ENCODE measurements at places on chromosomes 12 and 14.
A peak's percentile ranks its signal among the peaks of the same experiment; 100 is the strongest.

DNA sequence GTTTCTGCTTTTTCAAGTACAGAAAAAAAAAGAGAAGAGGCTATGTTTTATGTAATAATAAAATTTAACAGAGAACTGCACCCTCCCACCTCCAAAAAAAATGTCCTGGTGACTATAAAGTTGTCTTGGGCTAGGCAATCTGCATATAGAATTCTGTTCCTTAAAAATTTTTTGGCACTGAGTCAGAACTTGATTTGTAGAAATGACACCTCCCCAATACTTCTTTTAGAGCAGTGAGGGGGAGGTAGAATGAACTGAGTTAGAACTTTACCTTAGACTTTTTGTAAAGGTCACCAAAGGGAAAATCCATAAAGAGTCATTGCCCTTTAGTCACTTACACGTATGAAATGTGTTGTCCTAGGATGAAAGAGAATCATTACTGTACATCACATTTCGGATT lies 80.0 kb downstream of the BTG1 start:
- DNase-seq = no peak

GRCh38 chr12:45637706-45638105 lies 91.8 kb upstream of the ARID2 start:
- DNase-seq = no peak

GRCh38 chr14:49882826-49883694 lies 9.8 kb upstream of the ARF6 start:
- no peak for DNase-seq

DNA sequence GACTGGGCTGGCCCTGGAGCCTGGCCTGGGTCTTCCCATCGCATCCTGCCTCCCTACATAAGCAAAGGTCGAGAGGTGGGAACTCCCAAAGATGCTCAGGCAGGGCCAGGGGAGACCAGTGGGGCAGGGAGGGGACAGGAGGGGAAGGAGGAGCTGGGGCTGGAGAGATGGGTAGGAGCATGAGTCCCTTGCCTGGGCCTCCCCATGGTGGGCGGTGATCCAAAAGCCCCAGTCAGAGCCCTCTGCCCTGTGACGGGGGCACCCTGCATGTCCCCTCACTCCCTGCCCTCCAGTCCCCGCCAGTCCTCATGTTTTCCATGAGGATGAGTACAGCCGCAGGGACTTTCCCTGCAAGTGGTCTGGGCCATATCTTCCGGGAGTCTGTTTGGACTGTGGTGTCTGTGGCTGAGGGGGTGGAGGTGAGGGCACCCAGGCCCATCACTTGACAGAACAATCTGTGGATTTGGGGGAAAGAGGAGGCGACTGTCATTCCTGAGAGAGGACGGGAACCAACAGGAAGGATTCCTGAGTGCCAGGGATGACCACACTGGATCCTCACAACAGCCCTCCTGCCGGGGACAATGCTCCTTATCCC lies 9.3 kb downstream of the BDKRB2 start:
- no peak for DNase-seq

DNA sequence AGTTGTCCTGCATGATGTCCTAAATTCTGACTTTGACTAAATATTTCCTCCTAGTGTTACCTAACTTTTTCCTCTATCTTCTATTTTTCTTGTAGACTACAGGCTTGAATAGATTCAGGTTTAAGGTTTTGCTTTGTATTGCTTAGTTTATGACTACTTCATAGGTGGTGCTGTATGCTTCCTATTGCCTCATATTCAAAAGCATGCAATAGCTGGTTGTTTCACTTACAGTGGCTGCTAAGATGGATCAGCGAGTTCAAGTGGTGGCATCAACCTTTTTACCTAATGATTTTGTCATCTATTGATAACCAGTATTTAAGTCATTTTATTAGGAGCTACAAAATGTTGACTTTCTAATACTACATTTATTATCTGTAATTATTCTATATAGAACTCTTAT lies 36.3 kb upstream of the BICD1 start:
- no peak for DNase-seq

GRCh38 chr12:69091442-69092017 lies 147.8 kb upstream of the CPSF6 start:
- DNase-seq = no peak

DNA sequence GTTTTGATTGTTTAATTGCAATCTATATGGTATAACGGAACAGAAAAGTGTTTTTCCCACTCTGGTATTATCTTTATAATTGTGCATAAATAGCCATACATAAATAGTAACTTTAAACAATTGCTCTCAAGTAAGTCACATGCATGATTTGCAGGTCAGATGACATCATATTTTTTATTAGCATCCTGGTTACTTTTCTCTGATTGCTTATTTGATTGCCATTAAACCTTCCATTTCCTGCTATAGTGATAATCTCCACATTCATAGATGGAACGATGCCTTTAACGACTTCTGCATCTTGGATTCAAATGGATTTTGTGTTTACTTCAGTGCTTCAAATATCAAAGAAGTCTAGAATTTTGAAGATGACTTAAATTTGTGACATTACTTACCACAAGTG lies 3.5 kb upstream of the KLRK1 start:
- no peak for DNase-seq

DNA sequence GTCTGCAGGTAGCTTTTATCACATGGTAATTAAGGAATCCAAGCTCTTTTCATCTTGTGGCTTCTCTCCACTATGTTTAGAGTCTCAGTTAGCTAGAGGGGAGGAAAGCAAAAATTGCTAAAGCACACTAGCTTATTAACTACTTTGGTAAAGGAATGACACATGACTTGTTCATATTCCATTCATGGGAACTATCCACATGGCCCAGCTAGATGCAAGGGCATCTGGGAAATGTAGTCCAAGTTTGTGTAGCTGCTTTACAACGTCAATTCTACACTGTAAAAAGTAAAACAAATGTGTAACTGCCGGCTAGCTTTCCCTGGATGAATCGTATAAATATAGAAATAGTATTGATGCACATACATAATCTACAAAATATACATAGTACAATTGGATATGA lies 244.5 kb upstream of the LRFN5 start:
- DNase-seq = no peak

GRCh38 chr14:24634158-24634557 lies at the start of gene GZMB:
Gene GZMB (minus strand): TSS chr14:24634190. CDS start chr14:24634160, 30 bp downstream.
- DNase-seq = no peak

GRCh38 chr12:121511916-121512315 lies 68.9 kb downstream of the KDM2B start:
- DNase-seq = no peak

DNA sequence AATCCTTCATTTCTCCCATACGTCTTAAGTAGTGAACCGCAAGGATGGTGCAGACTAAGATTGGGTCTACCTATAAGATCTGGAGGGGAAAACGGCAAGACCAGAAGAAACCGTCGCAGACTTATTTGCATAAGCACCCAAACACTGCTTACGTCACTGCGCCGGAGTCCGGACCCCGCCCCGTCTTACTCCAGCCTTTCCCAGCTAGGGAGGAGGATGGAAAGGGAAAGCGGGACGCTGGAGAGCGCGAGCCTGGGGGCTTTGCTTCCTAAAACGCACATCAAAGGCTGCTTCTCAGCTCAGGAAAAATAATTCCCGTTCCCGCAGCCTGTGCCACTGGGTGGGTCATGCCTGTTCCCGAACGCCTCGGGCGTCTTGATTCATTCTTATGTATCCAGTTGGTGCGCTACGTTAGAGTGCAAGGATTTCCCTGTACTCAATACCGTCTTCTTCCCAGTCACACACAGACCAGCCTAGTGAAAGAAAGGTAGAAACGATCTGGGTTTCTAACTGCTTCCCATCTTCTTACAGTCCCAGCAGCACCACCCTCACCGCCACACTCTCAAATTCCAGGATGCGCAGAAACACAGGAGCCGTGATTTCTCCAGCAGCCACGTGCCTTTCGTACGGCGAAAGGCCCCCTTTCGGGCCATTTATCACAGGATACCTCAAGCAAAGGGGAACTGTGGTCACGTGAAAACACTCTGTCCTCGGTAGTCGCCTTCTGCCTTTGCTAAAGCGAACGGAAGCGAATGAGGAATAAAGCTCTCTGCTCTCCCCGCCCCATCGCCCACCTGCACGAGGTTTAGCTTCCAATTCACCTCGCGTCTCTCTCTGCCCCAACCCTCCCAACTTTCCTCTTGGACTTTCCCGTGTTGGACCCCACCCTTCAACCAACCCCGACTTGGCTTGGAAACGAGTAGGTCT lies 1.1 kb downstream of the SLC6A15 start:
- no peak for DNase-seq

DNA sequence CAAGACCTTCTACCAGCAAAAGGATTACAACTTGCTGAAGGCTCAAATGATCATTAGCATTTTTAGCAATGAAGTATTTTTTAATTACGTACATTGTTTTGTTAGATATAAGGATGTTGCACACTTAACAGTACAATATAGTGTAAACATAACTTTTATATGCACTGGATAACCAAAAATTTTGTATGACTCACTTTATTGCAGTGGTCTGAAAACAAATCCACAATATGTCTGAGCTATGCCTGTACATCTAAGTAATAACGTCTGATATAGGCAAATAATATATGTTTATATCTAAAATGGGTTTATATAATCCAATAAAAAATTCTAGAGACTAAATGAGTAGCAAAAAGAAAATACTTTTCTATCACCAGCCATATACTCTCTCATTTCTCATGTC lies 10.6 kb downstream of the ANKS1B start:
- DNase-seq = no peak

DNA sequence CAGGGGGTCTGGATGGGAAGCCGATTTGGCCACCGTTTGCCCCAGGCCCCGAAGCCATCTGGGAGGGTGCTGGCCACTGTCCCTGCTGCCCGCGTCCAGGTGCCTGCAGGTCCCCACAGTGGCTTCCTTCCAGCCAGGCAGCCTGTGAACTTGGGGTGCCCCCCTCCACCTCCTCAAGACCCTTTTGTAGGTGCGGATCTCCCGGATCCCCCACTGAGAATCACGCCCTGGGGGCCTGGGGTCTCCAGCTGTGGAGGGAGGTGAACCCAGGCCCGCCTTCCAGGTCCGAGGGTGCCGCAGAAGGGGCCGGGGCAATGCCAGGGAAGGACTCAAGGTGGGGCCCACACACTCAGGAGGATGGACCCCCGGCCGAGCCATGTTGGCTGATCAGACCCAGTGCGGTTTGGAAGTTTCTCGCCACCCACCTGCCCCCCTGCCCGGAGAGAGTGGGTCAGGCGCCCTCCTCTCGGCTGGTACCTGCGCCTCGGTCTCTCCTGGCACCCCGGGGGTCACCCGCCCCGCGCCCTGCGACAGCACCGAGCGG lies 1.7 kb downstream of the MMP17 start:
- DNase-seq = no peak

DNA sequence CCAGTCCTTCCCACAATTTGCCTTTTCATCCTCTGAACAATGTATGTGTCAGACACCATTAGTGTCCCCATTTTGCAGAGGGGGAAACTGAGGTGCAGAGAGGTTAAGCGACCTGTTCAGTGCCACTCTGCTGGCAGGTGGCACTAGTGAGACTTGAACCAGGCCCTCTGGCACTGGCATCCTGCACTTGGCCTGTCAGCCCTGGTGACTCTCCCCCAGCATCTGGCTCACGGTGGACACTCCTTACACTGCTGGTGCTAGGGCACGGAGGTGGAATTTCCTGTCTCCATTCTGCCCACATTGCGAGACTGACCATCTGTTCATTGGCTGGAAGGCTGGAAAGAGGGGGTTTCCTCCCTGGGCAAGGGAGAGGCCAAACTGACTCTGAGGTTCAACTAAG lies 48.7 kb downstream of the CCNK start:
- DNase-seq = no peak

DNA sequence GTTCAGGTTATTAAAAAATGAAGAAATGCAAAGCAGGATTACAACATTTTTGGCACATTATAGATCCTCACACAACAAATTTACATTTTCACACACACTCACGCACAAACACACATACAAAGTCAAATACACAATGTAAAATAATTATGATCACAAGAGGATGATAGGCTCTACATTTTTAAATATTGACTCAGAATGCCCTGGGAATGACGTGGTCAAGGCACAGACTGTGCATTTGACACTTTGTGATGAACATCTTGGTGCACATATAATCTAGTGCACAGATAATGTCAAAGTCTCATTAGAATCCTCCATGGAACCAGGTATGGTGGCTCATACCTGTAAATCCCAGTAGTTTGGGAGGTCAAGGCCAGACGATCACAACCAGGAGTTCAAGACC lies 49.4 kb downstream of the DPF3 start:
- no peak for DNase-seq

GRCh38 chr12:126608607-126609175 lies 1543.5 kb downstream of the AACS start:
- DNase-seq = no peak

GRCh38 chr12:97716356-97716755 lies 253.8 kb downstream of the RMST start:
- DNase-seq = no peak

- no peak for DNase-seq
Observed at GRCh38 chr12:45654002-45654665, 75.4 kb upstream of the ARID2 start.

GRCh38 chr12:112616469-112617152 lies 174.9 kb upstream of the RPH3A start:
- no peak for DNase-seq

DNA sequence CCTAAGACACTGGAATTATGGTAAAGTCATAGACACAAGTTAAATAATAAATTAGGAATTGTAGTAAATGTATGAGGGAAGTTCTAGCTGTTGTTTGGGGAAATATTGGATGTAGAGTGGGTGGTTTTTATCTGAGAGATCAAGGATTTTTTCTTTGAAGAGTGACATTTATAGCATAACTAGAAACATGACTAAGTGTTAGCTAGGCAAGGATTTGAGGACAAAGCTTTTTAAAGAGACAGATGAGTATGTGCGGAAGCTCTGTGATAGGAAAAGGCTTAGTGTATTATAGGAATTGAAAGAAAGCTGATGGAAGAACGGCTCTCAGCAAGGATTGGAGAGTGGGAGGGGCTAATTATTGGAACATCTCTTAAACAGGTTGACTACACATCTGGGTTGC lies 24.5 kb downstream of the PDZRN4 start:
- DNase-seq = no peak

DNA sequence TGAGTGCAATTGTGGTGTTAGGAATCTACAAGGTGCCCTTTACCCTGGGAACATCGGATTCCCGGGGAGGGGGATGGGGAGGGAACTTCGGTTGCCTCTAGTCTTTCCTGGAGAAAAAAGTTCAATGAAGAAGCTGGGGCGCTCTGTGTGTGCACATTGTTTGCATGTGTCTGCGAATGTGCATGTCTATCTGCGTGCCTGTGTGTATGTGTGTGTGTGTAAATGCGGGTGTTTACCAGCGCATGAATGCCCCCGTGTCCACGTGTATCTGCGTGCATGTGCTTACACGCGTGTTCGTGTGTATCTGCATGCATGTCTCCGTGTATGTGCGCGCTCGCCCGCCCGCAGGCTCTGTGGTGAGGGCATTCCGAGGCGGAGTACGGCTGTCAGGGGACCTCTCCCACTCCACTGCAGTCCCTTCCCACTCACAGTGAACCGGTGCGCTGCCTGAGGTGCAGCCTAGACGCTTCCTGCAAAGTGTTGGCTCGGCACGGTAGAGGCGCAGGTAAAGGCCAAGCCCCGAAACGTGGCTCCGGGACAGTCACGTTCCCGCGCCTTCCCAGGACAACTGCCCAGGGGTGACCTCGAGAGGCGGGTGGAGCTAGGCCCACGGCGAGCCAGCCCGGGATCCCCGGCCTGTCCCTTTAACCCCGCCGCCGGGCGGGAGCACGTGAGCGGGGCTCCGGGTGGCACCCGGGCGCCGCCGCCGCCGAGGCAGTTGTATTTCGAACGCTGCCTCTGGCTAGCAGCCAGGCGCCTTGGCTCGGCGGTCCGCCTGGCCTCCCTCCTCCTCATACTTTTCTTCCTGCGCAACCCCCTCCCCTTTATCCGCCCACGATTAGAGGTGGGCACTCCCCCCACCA lies 539 bp upstream of the HMGA2 start:
- peak; percentile 100 for DNase-seq
